ENCODE measurements at places on chromosomes 3 and 15.

DNA sequence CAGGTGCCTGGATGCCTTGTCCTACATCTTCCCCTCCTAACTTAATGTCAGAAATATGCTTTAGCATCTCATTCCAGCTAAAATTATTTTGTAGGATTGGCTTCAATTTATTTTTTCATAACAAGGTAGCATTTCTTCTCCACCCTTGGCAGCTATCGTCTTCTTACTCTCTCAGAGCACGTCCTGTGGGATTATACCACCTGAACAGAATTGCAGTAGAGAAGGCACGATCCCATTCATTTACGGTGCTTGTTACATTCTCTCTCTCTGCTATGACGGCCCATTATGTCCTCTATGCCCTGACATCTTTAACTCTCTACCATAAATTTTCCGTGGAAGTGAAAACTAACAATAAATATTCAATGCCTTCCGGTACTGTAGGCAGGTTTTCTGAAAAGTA, 103.3 kb downstream of the ROBO1 start:
- no peak for DNase-seq

DNA sequence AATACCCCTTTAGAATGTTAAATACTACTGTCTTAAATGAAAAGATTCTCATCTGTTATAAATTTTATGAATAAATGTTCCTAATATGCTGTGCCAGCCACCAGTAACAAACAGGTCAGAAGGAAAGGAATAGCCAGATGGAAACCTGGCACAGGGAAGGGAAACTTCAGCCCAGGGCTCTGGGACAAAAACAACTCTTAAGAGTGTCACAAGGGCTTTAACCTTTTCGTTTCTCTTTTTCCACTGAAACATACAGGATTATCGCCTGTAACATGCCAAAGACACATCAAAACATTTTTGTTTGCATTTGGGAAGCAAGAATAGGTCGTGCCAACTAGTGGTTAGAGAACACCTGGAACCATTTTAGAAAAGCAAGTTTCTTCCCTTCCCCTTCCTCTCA, 109.0 kb upstream of the NEDD4 start:
- DNase-seq = no peak

DNA sequence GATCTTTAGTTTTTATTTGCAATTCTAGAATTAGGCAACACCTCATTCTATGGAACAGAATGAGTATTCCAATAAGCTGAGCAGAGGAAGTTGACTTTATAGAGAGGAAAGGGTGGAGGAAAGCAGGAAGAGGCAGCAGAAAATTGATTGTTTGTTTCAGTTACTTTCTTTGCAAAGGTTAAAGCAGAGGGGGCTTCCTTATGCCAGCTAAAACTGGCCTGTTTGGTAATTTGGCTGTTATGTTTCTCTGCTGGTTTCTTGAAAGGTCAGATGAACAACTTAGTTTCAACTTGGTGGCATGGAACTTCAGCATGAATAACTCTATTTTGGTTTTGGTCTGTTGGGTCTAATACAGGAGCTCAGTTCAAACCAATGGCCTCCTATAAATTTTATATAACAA, 190.9 kb upstream of the IL12A start:
- no peak for DNase-seq

GRCh38 chr3:193483988-193484539, 70.6 kb downstream of the ATP13A4 start:
- DNase-seq = no peak

DNA sequence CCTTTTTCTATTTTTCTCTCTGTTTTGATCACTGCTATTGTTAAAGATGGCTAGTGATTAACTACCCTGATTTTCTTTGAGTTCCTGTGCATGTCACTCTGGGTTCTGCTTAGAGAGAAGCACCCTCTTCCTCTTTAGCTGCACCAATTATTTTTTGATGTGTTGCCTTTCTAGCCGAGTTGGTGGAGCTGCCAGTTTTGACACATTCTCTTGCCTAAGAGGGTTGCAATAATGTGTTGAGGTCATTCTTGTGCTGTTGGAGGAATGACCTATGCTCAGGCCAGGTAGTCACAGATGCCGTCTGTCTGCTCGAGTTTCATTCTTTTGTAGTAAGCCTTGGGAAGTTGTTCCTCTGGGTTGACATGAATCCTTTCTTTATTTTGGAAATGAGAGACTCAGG, 84.6 kb upstream of the DPH6 start:
- no peak for DNase-seq

DNA sequence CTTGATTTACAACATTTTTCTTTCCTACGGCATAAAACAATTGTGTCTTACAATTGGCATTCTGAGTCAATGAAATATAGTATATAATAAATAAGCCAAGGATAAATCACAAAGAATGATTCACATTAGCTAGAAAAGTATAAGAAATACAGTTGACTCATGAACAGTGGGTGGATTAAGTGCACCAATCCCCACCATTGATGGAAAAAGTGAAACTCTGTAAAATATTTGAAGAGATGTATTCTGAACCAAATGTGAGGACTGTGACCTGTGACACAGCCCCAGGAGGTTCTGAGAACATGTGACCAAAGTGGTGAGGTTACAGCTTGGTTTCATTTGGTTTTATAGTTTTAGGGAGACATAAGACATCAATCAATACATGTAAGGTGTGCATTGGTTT, 227.5 kb downstream of the ALCAM start:
- peak; percentile 43 for DNase-seq

GRCh38 chr3:31942446-31942845, 38.6 kb downstream of the OSBPL10 start:
- DNase-seq = no peak

GRCh38 chr3:134056464-134056891, 26.8 kb upstream of the SLCO2A1 start:
- DNase-seq = no peak

DNA sequence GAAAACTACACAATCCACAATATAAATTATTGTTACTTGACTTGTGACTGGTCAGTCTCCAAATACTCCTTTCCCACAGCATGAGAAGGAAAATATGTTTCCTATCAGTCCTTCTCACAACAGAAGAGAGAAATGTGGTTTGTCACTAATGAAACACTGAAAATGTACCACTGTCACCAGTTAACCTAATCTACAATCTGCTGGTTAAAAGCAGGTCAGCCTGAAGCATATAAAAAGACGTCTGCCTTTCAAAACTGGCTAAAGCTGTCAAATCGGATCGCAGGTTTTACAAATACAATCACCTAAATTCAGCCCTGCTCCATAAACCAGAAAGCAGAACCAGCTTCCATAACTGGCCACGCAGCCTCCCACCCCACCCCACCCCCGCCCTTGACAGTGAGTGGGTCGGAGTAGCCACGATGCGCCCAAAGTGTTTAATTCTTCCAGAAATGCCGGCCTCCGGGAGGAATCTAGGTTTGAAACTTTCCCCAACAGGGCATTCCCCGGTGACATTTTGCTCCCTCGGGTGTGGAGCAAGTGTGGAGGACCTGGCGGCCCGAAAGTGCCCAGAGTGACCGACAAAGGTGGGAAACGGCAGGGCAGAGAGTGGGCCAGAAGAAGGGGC, 682 bp downstream of the ETFA start:
- DNase-seq = peak; percentile 5

GRCh38 chr3:21839176-21839575, 88.2 kb upstream of the ZNF385D start:
- DNase-seq = peak; percentile 67

DNA sequence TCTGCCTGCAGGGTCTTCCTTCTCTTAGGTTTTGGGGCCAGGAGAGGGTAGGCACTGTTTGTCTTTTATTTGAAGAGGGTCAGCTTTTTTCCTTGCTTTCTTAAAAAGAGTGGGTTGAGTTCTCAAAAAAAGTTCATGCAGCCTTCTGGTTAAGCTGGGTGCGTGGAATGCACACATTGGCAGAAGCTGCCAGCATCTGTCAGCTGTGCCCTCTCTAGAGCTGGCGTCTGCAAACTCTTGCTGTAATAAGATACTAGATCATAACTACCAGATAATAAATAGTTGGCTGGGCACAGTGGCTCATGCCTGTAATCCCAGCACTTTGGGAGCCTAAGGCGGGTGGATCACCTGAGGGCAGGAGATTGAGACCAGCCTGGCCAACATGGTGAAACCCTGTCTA, 373.4 kb downstream of the OCA2 start:
- no peak for DNase-seq

DNA sequence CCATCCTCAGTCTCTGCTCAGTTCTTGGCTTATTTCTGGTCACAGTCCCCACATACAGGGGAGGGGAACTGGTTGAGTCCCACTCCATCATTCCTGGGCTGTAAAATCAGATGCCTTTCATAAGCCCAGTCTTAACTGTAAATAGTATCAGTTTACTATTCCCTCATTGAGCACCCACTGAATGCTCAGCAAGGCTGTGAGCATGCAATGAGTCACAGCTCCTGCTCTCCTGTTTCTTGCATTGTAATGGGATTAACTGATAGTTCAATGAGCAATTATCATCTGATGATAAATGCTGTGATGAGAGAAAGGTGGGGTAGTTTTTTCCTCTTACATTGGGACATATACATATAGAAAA, 113.6 kb upstream of the TPM1 start:
- no peak for DNase-seq

DNA sequence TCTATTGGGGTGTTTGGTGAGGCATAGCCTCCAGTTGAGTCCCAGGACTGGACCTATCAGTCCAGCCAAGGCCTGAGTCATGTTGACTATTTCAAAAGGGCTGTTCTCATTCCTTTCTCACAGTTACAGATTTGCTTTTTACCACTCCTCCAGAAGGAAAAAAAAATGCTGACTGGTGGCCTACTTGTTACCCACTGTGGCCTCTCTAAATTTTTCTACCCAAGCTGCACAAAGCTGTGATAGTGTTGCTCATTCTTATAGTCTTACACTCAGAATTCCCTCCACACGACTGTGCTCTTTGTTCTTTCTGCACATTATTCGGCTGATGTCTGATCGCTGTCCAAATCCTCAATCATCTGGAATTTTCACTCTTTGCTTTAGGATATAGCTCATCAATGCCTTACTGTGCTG, 1142.2 kb downstream of the IGSF11 start:
- peak; percentile 39 for DNase-seq

DNA sequence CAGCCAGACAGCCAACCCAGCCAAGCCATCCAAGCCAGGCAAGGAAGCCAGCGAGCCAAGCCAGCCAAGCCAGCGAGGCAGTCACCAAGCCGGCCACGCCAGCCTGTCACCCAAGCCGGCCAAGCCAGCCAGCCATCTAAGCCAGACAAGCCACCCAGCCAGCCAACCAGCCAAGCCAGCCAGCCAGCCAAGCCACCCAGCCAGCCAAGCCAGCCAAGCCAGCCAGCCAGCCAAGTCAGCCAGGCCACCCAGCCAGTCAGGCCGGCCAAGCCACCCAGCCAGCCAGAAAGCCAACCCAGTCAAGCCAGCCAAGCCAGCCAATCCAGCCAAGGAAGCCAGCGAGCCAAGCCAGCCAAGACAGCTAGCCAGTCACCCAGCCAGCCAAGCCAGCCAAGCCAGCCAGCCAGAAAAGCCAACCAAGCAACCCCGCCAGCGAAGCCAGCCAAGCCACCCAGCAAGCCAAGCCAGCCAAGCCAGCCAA, 201.2 kb downstream of the GOLGA6L6 start:
- no peak for DNase-seq

- peak; percentile 48 for DNase-seq
These were observed 207.2 kb downstream of the EPHA3 start for GRCh38 chr3:89314454-89315098.

Measured in fibroblast of skin of abdomen (primary cell).